GM03348 (cell line): ENCODE measurements at places on chromosomes 12 and 14.
A peak's percentile ranks its signal among the peaks of the same experiment; 100 is the strongest.

DNA sequence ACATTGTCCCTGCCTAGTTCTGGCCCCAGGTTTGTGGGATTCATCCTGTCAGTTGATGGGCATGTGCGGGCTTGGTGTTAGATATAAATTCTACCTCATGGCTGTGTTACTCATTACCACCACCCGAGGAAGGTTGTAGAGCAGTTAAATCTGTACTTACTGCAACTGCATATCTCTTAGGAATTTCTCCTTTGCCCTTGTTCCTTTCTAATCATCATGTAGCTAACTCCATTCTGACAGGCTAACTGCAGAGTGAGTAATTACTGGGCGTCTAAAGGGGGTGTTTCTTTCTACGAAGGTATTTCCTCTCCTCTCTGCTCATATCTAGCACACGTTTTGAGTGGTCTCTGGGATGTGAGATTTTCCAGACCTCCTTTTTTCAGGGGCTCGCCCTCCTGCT is 1076.7 kb downstream of the TMTC2 start:
- no peak for DNase-seq

GRCh38 chr12:92690601-92691000 is 12.2 kb upstream of the PLEKHG7 start:
- no peak for DNase-seq

DNA sequence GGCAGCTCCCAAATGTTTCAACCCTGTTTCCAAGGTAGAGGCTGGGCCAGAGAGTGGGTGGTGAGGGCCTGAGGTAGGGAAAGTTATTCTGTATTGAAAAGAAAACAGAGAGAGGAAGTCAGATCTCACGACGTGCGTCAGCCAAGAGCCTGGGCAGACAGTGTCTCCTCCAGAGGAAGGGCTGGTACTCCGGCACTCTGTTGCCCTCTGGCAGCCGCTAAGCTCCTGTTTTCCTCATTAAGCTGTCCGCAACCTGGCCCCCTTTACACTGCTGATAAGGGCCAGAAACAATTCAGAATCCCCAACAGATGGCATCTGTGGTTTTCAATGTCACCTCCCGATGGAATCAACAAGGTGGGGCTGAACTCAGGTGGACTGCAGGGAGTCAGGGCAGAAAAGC is 26.0 kb upstream of the LTBP2 start:
- no peak for DNase-seq

DNA sequence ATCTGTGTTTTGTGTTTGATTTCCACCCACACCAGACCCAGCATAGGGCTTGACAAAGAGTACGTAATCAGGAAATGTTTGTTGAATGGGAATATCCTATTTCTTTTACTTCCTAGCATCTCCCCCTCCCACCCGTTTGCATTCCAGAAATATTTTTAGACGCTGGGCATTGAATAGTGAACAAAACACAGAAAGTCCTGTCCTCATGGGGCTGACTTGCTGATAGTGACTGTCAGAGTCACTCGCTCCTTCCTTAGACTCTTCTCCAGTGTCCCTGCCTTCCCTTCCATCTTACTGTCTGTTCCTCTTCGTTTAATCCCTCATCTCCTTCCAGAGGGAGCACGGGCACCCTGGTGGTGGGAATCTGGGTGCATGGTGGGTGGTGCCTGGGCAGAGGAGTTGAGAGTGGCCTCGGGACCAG is 53.6 kb downstream of the SLC25A47 start:
- DNase-seq = peak; percentile 51

DNA sequence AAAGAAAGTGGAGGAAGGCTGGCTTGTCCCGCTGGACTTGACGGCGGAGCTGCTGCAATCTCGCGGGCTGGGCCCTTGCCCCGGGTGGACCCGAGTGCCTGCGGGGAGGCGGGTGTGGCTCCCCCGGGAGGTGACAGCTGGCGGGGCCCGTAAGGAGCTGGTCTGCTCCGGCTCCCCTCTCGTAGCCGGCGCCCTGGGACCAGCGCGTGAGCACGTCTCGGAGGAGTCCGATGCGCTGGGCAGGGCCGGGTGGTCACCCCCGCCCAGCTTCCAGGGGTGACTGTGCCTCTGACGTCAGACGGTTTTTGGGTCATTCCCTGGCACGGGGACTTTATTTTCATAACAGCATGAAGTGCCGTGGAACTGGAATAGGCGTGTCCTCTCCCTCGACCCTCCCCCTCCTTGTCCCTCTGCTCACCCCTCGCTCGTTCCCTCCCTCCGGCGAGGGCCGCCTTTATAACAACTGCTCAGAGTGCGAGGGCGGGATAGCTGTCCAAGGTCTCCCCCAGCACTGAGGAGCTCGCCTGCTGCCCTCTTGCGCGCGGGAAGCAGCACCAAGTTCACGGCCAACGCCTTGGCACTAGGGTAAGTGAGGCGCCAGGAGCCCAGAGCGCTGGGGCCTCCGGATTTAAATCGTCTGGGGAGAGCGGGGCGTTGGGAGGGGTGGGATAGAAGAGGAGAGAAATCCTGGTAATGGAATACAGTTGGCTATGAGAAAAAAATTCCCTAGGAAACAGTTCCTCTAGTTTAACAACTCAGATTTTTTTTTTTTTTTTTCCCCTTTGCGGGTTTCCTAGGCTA is at the start of gene GPRC5A:
TSS of gene GPRC5A (plus strand) at position 483 of the 801 bp plus-strand sequence. CDS start 16,688 bp downstream, outside the sequence.
- DNase-seq = peak; percentile 85

- DNase-seq = no peak
Measured at GRCh38 chr14:37544407-37544806, 50.6 kb downstream of the FOXA1 start.

GRCh38 chr14:33509454-33509853 is 441.4 kb downstream of the EGLN3 start:
- DNase-seq = no peak

- no peak for DNase-seq
Measured at GRCh38 chr12:53849656-53850055, 89.0 kb upstream of the HOXC13 start.

DNA sequence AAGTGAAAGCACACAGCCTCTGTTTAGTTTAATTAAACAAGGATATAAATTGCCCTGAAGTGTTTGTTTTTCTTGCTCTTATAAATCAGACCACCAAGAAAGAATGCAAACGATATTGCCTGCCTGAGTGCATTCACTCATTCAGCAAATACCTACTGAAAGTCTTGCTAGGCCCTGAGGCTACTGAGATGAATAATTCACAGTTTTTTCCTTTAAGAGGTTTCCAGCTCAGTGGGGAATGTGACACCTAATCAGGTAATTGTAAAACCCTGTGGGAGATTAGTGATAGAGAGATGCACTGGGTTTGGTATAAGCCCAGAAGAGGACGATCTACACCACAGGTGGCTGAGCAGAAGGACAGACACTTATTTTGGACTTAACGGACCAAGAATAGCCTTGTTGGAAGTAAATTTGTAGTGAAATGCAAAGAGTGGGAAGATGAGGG is 151.4 kb downstream of the SLC35F4 start:
- no peak for DNase-seq

DNA sequence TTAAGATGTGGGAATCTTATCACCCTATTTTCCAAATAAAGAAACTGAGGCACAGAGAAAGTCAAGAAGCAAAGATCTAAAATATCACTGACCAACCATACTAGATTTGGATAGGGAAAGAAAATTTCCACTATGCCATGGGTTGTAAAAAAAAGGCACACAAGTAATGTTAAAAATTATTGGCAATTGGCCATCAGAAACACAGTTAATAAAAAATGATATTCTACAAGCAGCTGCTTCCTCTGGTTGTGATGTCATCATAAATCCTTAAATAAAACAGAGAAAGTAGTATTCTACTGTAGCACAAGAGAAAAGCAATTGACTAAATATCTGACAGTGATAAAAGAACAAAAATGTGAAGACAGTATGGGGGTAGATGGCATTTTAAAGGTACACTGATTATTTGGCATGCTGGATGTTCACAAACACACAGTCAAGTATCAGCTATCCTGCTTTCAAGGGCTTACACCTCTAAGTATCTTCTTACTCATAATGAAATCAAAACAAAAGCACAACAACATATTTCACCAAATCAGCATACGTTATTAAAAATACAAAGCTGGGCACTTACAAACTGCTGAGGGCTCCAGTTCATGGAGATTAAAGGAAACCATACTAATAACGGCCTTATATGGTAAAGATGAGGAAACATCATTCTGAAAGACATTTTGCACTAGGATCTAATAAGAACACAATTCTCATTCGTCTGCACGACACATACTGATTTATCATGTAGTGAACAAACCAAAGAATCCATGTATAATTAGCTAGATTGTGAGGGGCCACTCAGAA is 45.7 kb downstream of the CORO1C start:
- DNase-seq = no peak
